Caudate nucleus (tissue), 63 donors: ENCODE measurements at places on chromosomes 11 and 22.

- no peak for DNase-seq
These were observed 18.5 kb downstream of the SPECC1L start for GRCh38 chr22:24289114-24289513.

DNA sequence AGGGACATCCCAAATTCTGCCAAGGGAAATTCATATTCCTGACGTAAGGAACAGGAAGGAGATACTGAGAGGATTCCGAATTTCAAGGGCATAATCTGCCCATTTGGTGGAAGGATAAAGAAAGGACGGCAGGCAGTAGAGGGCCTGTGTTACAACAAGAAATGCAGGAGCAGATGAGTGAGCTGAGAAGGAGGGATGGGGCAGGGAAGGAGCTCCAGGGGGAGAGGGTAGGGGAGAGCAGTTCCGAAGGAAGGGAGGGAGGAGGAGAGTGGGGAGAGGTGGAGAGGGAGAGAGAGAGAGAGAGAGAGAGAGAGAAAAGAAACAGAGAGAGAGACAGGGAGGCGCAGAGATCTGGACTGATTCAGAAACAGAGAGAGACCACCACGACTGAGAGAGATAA lies 843 bp downstream of the OPCML start:
- no peak for DNase-seq

- no peak for DNase-seq
These were observed 127.2 kb downstream of the ST3GAL4 start for GRCh38 chr11:126482586-126483108.

DNA sequence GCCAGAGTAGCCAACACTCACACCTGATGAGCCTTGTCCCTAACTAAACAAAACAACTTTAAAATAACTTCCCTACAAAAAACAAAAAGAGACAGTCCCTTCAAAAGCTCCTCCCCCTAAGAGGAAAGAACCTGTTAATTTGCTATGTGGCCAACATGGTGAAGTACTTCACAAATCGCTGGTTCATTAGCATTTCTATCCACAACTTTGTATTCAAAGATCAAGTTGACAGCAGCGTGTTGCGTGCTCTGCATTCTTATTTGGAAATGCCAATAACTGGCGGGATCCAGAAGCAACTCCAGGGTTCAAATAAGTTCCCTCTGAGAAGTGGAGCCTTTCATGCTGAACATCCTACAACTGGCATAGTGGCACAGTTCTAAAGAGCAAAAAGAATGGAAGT lies 48.6 kb downstream of the CADM1 start:
- peak; percentile 11 for DNase-seq

DNA sequence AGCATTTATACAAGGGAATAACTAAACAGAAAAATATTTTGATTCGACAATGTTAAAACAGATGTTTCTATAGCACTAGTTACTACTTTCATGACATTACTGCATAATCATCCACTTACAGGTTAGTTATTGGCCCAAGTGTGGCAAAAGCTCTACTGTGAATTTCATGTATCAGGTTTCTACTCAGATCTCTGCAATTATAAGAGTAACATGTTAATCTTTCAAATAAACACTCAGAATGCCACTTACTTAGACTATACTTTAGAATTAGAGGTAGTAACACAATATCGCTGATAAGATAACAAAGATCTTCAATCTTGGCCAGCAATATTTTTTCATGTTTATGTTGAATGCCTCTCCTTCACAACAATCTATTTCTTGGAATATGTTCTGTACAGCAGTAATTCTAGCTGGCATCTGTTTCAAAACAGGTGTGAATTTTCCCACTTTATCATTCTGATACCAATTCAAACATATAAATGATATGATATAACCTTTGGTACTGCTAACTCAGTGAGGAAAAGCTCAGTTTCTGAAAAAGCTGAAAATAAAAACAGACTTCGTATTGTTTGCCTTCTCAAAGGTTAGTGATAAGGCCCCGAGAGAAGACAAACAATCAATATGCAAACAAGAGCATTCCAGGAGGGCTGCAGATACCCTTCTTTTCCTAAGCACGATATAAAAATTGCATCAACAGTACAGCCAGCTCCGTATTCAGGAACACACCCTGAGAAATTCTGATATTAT lies 11.0 kb upstream of the CCDC34 start:
- no peak for DNase-seq

DNA sequence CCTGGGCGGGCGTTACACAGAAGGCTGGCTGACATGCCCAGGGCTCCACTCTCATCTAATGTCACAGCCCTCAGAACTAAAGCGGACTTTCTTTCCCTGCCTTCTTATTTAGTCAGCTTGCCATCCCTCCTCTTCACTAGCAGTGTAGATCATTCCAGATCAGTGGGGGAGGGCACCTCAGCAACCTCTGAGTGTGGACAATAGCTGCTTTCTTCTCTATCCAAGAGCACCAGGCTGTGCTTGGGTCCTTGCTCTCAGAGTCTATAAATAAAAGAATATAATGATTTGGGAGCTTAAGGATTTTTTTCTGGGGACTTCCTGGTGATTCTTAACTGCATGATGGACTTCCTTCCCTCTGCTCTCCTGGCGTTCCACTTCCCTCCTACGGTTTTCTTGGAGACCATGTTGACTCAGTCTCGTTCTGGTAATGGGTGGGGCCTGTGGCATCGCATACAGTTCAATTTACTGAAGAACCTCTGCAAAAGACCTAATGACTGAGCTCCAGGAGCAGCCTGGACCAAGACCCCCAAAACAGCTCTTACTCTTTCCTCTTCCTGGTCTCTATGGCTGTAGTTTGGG lies 2.9 kb upstream of the HMBS start:
- peak; percentile 54 for DNase-seq

GRCh38 chr11:29432719-29433325 lies 584.0 kb downstream of the KCNA4 start:
- no peak for DNase-seq

DNA sequence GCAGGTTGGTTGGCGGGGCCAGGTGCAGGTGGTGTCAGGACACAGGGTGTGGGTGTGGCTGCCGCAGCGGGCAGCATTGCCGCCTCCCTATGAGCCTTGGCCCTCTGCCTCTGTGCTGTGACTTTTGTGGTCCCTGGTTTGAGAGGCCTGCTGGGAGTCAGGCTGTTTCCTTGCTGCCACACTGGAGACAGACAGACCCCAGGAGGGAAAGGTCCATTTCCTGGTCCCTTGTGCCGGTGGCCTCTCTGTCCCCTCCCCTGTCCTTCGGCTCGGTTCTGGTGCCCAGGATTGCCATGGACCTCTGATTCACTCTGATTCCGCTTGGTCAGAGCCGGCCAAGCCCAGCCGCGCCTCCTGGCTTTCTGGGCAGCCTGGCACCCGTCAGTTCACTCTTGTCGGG lies 196.9 kb downstream of the TBC1D22A start:
- DNase-seq: no peak

DNA sequence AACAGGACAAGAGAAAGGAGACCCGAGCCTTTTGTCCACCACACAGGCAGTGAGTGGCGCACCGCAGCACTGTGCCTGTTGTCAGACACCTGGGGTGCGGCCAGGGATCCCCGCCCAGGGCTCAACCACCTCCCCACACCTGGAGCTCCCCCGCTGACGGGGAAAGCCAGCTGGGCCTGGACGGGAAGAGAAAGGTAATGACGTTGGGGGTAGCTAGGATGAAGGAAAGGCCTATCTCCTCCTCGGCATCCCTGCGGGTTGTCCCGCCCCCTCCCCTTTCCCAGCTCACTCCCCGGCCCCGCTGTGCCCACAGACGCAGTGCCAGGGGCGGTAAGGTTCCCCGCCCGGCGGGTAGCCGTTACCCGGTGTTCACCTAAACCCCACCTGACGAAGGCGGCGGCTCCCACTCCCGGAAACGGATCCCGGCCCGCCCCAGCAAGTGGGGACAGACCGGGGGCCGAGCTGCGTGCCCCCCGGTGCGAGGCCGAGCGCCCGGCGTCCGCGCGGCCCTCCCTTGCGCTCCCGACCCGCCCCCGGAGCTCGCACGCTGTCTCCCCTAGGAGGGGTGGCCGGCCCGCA lies 495 bp downstream of the HYOU1 start:
- DNase-seq: no peak

- no peak for DNase-seq
These were observed 31.2 kb upstream of the SMTN start for GRCh38 chr22:31049815-31050420.

GRCh38 chr11:87022254-87022653 lies 15.5 kb upstream of the TMEM135 start:
- no peak for DNase-seq

- DNase-seq: no peak
These were observed 126.3 kb downstream of the KIRREL3 start for GRCh38 chr11:126874276-126874675.

- no peak for DNase-seq
These were observed 21.1 kb upstream of the CAPRIN1 start for GRCh38 chr11:34030382-34030781.

- DNase-seq: no peak
These were observed 2.2 kb downstream of the NRXN2 start for GRCh38 chr11:64720640-64721358.

- no peak for DNase-seq
These were observed 6.6 kb downstream of the OR51F1 start for GRCh38 chr11:4763096-4763495.

- DNase-seq: no peak
These were observed 28.8 kb upstream of the BRSK2 start for GRCh38 chr11:1360835-1361357.

DNA sequence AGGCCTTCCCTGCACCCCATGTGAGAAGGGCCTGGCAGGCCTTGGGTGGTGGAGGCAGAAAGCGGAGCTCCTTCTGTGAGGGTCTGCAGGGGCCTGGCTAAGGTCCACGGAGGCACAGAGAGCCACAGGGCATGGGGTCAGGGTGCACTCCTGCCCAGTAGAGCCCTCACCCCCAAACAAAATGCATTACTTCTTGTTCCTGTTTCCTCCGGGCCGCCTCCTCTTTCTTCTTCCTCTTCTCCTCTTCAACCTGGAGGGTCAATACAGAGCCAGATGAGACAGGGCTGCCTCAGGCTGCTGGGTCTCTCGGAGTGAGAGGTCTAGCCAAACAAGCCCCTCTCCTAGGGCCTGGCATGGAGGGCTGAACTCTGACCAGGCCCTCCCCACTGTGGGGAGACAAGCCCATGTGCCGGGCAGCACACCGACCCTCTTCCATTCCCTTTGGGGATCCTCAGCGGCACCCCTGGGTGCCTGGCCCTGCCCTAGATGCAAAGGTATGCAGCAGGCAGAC lies 10.3 kb upstream of the NAP1L4 start:
- DNase-seq: no peak

DNA sequence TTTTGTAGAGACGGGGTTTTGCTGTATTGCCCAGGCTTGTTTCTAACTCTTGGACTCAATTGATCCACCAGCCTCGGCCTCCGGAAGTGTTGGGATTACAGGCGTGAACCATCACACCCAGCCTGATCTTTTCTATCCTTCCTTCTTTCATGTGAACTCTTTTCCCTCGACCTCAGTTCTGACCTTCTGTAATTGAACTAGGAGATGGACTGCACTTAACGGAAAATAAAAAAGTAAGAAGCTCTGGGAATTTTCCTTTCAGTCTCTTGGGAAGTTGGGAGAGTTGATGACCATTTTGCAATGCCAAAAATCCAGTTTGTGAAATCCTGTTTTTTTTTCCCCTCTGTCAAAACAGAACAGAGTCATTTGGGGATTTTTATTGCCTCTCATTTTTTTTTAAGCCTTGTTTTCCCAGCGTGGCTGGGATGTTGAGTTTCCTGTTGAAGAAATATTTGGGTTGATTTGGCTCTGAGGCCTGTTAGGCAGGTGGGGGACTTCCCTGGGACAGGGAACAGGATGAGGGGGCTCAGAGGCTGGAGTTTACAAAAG lies 26.9 kb upstream of the CYB5R3 start:
- no peak for DNase-seq

DNA sequence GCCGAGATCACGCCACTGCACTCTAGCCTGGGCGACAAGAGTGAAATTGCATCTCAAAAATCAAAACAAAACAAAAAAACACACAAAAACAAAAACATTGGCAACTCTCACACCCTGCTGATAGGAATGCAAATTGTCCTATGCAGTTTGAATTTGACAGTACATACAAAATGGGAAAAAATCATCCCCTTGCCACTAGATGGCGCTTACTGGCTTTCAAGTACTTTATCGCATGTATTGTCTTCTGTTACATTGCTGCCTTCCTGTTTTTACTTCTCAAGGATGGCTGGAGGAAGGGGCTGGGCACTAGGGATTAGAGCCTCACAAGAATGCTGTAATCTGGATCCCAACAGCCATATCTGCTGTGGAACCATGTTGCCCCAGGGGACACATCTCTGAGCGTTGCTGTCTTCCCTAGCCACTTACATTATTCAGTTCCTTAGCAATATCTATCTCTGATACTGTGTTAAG lies 59.4 kb upstream of the A4GALT start:
- no peak for DNase-seq

GRCh38 chr22:31629741-31630184 lies 32.3 kb downstream of the PISD start:
- no peak for DNase-seq

DNA sequence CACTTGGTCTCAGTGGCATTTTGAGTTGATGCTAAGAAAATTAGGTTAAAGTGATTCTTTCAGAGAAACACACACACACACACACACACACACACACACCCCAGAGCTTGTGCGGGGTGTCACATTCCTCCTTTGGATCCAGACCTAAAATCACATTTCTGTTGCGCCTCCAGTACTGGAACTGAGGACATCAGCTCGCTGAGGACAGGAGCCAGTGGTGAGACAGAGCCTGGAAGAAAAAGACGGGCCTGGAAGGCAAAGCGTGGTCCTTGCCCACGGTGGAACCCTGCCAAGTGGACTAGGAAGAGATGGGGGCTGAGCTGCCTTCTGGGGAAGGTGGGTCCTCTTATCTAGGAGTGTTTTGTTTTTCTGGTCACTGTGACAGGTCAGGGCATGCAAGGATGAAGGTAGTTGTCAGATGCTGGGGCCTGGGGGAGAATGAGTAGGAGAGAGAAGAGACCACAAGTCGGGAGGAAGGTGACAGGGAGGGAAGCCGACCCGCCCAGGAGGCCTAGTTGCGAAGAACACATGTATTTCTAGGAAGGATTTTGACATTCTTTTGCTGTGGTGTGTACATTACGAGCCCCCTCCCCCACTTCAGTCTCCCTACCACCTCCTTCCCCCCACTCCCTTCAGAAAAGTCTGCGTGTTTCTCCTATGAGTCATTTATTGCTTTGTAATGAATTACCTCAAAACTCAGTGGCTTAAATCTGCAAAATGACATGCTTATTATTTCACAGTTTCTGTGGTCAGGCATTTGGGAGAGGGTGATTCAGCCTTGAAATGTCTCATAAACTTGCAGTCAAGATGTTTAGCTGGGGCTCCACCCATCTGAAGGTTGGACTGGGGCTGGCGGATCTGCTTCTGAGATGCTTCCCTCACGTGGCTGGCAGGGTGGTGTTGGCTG lies 4.8 kb upstream of the ELFN2 start:
- DNase-seq: no peak

- no peak for DNase-seq
These were observed 37.3 kb downstream of the KIAA0930 start for GRCh38 chr22:45203150-45203951.

DNA sequence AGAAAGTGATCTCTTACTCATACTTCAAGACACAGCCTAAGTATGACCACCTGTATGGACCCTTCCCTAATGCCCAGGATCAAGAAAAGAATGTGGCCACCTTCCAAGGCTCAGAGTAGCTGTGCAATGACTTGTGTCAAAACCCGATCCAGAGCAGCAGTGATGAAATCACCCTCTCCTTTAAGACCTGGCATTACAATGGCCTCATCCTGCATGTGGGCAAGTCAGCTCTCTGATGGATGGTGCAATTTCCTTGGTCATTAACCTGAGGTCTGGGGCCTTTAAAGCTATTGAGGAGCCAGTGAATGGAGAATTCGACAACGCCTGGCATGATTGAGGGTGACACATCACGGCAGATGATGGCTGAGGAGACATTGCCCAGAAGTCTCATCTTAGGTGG lies 9.1 kb upstream of the TUBA8 start:
- DNase-seq: no peak

GRCh38 chr11:95575517-95575916 lies 214.1 kb downstream of the FAM76B start:
- DNase-seq: no peak
